NCI-H2029 treated with DMSO at 0.1 percent for 48 hours (cell line): ENCODE measurements at places on chromosomes 7 and 10.

DNA sequence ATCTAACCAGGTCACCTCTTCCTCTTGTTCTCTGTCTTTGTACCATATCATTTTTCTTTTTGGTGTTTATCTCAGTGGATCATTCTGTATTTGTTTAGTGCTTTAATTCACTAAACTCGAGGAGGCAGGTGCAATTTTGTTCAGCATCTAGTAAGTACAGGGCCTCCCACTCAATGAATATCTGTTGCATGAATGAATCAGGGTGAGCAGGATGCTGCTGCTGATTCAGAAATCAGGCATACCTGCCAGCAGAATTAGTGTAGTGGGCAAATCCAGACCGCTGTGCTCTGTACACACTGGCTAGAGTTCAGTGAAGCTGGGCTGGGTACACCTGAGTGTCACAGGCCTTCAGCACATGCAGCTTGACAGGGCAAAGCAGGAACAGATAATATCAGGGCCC lies 511.9 kb downstream of the SUGCT start:
- no peak for DNase-seq

DNA sequence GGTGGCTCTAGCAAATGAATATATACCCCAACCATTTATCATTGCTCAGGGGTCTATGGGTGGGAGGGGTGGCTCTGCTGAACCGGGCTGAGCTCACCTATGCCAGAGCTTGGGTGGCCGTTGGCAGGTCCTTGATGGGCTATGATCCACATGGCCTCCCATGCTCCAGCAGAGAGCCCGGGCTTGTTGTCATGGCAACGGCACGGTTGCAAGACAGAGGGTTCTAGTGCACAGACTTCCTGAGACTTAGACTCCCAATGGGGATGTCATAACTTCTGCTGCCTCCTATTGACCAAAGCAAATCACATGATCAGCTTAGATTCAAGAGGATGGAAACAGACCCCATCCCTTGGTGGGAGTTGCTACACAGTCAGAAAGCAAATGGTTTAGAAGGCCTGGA lies 36.4 kb upstream of the CARD11 start:
- no peak for DNase-seq

DNA sequence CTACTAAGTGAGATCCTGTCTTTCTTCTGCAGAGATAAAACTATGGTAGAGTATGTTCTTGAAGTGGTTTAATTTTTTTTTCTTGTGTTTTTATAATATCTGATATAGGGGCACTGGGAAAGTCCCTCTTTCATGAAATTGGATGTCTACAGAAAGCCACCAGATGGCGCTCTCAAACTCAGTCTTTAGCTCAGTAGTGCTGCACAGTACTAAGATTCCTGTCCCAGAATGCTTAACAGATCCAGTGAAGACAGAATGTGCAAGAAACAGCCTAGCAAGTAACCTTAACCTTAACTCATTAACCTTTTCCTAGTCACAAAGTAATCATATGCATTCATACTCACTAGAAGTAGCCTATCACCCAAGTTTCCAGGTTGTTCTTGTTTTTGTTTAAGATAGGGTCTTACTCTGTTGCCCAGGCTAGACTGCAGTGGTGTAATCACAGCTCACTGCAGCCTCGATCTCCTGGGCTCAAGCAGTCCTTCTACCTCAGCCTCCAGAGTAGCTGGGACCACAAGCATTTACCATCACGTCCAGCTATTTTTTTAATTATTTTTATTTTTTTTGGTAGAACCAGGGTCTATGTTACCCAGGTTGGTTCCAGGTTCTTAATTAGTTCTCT lies 56.7 kb downstream of the IDE start:
- peak; percentile 43 for DNase-seq

- DNase-seq: no peak
Measured at GRCh38 chr7:132226046-132226956, 350.0 kb downstream of the PLXNA4 start.

- DNase-seq: no peak
Measured at GRCh38 chr10:99460070-99460469, 29.6 kb upstream of the GOT1 start.

DNA sequence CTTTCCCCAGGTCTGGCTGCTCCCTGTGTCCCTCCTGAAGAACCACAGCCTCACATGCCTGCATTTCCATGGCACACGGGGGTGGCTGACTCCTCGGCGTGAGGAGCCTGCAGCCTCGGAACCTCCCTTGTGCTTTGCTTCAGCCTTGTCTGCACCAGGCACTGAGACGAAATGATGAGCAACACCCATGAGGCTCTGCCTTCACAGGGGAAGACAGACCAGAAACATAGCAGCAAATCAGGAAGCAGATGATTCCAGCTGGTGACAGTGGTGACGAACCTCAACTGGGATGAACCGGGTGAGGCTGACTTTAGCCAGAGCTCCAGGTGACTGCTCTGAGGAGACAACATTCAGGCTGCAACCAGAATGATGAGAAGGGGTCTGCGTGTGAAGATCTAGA lies 84.5 kb upstream of the SMNDC1 start:
- no peak for DNase-seq

DNA sequence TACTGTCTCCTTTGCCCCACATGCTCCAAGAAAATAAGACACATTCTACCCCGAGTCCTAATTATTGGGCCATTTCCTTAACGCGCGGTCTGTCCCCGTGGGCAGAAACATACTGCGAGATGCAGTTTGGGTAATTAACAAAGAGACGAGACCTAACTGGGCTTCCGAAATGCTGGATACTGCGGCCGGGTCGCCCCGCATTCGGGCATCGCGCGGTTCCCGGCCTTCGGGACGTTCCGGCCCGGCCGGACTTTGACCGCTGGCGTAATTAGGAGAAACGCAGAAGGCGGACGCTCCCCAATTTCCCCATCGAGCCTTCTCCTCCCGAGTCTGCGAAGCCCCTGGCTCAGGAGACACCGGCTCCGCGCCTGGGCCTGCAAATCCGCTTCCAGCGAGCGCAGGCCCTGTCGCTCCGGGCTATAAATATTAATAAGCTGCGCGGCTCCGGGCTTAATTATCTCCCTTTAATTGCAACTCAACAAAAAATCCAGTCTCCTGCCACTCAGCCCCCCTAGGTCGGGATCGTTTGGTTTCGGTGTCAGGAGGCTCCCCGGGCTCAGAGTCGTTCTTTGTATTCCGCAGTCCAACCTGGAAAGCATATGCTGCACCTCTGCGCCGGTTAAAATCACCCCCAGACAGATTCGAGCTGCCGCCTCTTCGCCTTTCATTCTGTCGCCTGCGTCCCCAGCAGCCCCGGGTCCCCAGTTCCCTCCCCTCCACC lies 131.5 kb downstream of the SPAG6 start:
- DNase-seq: no peak
